Lower leg skin (tissue), 4 donors: ENCODE measurements at places on chromosomes 3 and 15. TPM values are rescaled to one million over a fixed set of nuclear protein-coding genes. Genes with fewer than 3 reads are reported as not detected.

BNC1 gene
- total RNA-seq: 29.6 TPM

PDZRN3 gene
- 13.9 TPM for total RNA-seq

CYP19A1 gene
- total RNA-seq: 6.2 TPM

IL16 gene
- 9.7 TPM for total RNA-seq

GRCh38 chr3:43028001-43028400 lies 48.9 kb downstream of the GASK1A start:
- DNase-seq: no peak

DNA sequence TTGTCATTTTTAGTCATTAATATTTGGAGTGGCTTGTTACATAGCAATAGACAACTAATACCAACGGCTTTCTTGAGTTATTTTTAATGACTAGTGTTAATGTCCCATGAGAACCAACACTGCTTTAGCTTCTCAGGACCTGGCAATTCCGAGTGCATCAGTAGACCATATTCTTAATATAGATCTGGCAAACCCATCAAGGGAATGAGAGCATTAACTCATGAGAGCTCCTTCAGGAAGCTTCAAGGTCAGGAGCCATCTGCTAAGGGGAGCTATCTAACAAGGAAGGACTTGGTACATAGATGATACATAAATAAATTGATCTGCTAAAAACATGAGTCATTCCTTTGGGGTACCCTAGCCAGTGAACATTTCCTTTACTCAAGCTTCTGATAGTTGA lies 122.6 kb upstream of the EPHA3 start:
- no peak for DNase-seq

GRCh38 chr15:80288131-80288530 lies 36.1 kb upstream of the CTXND1 start:
- no peak for DNase-seq

- no peak for DNase-seq
Measured at GRCh38 chr3:100999160-100999559, 5.9 kb upstream of the ABI3BP start.

DNA sequence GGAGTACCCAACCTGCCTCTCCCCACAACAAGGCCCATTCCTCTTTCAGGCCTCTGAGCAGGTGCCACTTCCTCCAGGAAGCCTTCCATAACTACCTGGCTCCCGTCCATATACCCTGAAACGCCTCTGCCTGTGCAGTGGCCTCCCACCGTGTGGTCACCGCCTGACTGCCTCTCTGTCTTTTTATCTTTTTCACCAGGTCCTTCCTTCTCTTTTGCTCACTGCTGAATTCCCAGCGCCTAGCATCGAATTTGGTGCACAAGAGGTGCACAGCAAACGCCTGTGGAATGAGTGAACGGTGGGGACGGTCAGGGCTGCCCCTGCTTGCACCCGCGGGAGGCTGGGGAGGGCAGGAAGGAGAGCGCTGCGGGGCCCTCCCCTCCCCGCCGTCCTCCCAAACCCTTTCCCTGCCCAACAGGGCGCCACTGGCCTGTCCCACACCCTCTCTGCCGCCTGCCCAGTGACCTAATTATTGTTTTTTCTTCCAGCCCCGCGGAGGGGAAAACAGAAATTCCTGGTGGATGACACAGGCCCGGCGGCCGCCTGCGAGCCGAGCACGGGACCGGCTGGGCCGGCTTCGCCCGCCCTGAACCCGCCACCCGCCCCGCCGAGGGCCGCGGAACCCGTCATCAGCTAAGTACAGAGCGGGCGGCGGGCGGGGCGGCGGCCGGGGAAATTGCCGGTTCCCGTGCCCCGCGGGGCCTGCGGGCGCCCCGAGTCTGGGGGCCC lies 140.1 kb downstream of the SMAD6 start:
- DNase-seq: peak; percentile 85

- no peak for DNase-seq
Measured at GRCh38 chr15:62469478-62469873, 304.4 kb upstream of the C2CD4B start.

DNA sequence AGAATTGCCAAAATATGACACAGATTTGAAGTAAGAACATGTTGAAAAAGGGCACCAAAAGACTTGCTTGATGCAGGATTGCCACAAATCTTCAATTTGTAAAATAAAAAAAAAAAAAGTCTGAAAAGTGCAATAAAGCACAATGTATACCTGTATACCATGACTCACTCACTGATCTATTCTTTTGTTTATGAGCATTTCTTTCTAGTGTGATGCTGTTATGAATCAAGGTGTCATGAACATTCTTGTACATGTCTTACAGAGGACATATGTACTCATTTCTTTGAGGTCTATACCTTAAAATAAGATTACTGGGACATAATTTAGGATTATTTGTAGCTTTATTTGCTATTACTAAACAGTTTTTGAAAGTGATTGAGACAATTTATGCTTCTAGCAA lies 464.9 kb upstream of the RBMS3 start:
- no peak for DNase-seq

GRCh38 chr3:172057059-172057458 lies 17.7 kb downstream of the FNDC3B start:
- DNase-seq: no peak

DNA sequence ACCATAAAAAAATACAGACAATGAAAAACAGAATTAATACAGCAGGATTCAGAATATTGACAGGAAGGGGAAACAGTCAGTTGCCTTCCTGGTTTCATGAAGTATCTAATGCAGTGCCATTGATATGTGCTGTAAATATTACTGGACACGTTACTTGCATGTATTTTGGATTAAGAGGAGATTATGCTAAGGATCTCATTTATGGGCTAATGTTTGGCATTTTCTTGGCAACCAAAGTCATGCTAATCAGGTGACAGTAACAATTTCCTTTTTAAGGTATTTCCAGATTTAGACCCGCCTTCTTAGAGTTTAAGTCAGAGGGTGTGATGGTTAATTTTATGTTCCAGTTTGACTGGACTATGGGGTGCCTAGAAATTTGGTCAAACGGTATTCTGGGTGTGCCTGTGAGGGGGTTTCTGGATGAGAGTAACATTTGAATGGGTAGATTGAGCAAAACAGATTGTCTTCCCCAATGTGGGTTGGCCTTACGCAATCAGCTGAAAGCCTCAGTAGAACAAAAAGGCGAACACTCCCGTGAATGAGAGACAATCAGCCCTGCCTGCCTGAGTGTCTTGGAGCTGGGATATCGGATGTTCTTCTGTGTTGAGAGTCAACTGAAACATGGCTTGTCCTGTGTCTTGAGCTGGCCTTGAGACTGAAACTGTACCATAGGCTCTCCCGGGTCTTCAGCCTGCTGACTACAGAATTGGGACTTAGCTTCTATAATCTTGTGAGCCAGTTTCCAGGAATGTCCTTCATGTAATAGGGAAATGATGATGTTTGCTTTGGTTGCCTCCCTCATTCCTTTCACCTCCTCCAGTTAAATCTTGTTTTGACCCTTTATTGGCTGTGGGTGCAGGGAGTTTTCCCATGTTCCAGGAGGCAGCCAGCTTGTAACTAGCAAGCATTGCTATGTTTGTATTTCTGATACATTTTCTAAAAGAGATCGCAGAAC lies 10.5 kb downstream of the SQOR start:
- DNase-seq: peak; percentile 72

GRCh38 chr15:42010434-42010833 lies 10.4 kb downstream of the PLA2G4E start:
- no peak for DNase-seq

DNA sequence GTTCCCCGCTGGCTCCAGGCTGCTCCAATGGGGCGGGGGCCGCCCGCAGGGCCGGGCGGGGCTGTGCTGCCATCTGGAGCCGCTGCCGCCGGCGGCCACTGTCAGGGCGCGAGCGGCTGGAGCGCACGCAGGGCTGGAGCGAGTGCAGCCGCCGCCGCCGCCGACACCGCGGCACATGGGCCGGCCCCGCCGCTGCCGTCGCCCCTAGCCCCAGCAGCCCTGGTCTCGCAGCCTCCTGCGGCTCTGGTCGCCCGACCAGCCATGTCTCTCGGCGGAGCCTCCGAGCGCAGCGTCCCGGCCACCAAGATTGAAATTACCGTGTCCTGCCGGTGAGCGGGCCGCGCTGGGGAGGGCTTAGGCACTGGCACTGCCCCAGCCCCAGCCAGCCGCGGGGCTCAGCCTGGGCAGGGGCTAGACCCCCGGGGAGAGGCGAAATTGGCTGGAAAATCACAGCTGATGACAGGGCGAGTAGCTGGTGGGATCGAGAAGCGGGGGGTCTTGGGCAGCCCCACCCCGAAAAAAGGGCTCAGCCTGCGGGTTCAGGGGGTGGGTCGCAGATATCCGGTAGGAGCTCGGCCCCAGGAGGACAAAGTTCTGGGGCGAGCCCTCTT lies at the start of gene CPNE9:
Gene CPNE9 (plus strand): TSS at position 98 of the 611 bp plus-strand sequence. CDS start 164 bp downstream, at position 262.
- DNase-seq: no peak

DNA sequence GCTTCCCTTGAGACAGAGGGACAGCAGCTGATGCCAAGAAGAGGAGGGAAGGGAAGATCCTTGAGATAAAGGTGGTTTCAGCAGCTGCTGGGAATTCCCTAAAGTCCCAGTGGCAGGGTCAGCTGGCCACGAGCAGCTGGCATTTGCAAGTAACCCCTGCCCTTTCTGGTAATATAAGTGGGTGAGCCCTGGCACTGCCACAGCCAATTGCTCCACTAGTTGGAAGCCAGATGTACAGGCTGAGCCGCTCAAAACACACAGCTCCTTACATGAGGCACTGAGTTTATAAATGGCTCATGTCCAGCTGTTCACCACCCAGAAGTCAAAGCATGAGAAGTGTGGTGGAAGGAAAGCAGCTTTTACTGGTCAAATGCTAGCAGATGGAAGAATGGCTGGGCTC lies 35.4 kb downstream of the PRR20G start:
- DNase-seq: no peak

DNA sequence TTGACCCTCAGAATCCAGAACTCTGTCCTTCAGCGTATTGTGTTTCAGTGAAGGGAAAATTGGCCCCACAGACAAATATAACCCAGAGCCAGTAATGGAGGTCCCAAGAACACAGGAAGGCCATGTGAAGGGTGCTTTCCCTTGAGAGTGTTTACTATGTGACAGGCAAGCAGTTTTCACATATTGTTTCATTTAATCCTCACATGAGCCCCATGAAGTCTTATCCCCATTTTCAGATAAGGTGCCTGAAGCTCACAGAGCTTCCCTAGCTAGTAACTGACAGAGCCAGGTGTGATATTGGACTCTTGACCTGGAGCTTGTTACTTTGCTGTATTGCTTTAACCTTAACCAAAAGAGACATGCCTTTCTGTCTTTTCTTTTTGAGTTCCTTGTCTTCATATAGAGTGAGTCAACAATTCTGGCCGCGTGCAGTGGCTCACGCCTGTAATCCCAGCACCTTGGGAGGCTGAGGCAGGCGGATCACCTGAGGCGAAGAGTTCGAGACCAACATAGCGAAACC lies 9.4 kb upstream of the DVL3 start:
- DNase-seq: no peak

DNA sequence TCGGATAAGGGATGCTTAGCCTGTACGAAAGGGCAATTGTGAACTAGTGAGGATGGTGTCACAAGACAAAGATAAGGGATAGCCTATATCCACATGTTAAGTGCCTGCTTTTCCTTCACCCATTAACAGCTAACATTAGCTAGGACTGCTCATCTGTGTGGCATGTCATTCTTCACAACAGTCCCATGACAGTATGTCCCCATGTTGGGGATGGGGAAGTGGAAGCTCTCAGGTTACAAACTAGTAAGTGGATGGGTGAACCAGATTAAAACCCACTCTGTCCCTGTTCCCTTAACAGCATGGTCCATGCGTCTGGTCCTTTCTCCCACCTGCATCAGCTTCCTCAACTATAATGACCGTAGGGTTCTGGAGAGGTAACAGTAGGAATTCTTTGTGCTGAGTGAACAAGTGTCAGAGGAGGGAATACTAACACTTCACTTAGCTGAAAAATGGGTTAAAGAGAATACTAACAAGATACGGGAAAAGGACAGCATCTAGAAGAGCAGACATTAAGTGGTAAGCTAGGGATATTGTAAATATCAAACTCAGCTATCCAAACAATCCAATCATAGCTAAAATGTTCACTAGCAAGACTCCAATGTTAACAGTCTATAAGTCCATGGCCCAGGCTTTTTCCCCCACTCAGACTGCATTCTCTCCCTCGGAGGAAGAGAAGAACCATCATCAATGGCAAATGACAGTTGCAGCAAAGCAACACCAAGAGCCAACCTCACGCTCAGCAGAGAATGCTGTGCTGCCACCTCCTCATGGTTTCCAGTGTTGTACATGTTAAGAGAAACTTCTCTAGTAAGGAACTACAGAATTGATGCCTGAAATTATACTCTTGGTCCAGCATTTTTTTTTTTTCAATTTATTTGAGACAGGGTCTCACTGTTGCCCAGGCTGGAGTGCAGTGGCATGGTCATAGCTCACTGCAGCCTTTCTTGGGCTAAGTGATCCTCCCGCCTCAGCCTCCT lies 5.0 kb downstream of the RPLP1 start:
- DNase-seq: no peak

DNA sequence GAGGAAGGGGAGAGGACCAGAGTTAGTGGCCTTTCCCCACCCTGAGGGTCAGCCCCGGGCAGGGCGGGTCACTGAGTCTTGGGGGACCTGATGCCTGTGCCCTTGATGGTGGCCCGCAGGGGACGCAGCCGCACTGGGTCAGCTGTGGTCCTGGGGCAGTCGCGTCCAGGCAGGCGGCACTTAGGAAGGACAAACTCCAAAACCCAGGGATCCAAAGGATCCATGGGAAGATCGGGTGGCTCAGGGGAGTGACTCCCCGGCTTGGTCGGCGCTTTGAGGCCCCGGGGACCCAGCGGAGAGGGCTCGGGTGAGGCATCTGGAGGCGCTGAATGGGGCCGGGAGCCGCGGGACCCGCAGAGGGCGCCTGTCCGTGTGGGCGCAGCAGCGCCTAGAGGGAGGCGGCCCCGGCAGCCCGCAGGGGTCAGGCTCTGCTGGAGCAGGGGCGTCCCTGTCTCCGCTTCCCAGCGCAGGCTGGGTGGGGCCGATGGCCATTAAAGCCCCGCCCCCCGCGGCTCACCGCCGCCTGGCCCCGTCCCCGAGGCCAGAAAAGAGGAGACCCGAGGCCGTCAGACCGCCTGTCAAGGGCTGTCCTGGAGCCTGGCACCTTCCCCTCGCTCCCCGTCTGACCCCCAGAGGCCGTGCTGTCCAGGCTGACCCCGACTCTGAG lies 17.5 kb downstream of the CIDEC start:
- DNase-seq: peak; percentile 92

GRCh38 chr15:64536244-64536836 lies 76.0 kb downstream of the ZNF609 start:
- DNase-seq: no peak

DNA sequence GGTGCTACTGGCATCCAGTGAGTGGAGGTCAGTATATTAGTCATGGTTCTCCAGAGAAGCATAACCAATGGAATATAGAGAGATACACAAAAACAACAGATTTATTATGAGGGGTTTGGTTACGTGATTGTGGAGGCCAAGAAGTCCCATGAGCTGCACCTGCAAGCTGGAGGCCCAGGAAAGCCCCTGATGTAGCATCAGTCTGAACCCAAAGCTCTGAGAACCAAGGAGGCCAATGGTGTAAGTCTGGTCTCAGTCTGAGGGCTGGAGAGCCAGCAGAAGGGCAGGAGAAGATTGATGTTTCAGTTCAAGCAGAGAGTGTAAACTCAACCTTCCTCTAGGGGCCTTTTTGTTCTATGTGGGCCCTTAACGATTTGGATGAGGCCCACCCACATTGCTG lies 144.1 kb downstream of the KLF13 start:
- DNase-seq: no peak
